Nucleus accumbens (tissue), 56 donors: ENCODE measurements at places on chromosomes 5 and 9.

DNA sequence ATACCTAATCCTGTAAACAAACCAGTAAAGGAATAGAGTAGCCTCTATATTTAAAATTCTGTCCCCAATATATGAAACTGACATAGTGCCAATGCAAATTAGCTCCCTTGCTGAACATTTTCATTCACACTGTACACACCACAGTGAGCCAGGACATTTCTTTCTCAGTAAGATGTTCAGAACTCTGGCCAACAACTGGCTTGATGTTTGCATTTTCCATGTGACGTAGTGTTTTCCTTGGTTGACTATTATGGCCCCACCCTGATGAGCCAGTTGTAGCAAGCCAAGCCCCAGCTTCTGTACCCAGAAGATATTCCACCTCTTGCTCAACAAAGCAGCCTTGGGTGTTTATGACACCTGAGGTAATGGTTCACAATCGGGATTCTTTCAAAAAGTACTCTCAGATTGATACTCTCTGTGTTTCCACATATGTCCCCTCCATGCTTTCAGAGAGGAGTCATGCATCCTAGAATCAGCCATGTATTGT lies 17.7 kb upstream of the ANXA1 start:
- no peak for DNase-seq

DNA sequence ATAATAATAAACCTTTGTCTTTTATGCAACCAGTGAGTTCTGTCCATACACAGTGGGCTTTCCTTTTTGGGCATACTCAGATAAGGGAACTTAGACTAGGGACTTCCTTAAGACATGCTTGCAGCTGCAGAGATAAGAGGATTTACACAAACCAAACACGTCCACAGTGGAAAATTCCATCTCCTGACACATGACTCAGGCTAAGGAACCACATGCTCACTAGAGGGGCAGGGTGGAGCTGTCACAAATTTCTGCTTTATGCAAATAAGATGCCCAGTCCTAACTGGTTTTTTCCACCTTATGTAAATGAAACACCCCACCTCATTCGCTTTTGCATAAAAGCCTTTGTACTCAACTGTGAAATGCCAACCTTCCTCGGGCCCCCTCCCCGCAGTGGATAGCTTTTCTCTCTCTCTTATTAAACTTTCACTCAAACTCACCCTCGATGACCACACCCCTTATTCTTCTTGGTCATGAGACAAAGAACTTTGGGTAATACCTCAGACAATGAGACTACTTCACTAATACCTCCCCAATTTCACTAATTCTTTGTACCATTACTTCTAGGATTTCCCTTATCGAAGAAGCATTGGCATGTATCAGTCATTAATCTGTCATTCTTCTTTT lies 170.3 kb upstream of the FTMT start:
- no peak for DNase-seq

- DNase-seq, result no peak
Measured at GRCh38 chr5:149679876-149680809, 50.0 kb upstream of the PPARGC1B start.

GRCh38 chr9:111803924-111804323 lies 9.2 kb upstream of the SHOC1 start:
- DNase-seq, result no peak
